ENCODE measurements at places on chromosomes 4 and X.

GRCh38 chrX:9191392-9191791, 157.5 kb upstream of the FAM9B start:
- DNase-seq: no peak

GRCh38 chr4:40402556-40402955, 67.4 kb downstream of the CHRNA9 start:
- no peak for DNase-seq

DNA sequence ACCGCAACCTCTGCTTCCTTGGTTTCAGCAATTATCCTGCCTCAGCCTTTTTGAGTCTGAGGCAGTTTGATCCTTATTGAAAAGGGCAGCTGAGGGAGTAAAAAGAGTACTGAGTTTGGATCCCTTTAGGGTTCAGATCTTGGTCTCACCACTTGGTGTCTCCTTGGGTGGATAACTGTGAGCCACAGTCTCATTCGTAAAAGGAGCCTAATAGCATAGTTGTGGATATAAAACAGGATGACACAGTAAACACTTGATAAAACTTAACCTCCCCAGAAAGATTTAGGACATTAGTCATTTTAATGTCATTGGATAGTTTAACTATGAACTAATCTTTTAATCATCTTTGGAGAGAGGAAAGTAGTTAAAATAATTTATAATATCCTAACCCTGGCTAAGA, 173.0 kb downstream of the ANK2 start:
- peak; percentile 32 for DNase-seq

DNA sequence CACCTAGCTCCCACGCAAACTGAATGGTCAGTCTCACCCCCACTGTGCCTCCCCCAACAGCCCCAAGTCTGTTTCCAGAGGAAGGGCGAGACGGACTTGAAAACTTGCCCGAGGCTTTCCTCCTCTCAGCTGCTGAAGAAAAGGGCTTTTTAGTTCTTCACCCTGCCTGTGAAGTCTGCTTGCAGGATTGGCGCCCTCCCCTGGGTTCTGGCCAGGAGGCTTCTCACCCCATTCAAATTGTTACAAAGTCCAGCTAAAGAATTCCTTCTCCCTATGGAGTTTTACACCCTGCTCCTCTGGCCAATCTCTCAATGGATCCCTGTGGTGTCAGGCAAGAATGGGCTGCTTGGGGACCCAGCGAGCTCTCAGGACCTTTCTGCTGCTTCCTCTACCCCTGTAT, 241.0 kb downstream of the AFF2 start:
- no peak for DNase-seq

DNA sequence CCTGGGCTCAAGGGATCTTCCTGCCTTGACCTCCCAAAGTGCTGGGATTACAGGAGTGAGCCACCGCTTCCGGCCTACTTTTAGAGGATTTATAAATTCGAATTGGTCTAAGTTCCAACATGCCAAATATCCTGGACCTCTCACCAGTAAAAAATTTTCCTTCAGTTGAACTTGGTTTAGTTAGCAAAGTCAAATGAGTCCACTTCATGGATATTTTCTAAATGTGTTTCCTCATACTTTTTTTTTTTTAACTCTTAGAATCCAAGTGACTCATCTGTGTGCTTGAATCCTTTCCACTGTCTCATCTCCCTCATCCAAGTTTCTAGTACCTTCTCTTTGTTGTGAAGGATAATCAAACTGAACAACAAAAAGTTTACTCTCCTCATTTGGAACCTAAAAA, 49.7 kb downstream of the RBM47 start:
- no peak for DNase-seq

- DNase-seq: no peak
Observed at GRCh38 chrX:153672531-153673427, 834 bp downstream of the PNCK start.

DNA sequence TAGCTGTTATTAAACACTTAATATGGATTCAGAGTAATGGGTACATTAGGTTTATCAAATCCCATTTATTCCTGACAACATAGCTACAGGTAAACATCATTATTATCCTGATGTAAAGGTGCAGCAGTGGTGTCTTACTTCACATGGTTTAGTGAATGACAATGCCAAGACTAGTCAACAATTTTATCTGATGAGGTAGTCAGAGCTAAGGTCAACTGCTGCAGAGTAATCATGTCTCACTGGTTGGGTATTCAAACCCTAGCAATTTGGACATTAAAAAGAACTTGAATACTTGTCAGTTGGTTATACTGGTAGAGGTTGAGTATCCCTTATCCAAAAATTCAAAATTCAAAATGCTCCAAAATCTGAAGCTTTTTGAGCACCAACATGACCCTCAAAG, 117.6 kb downstream of the MAB21L2 start:
- no peak for DNase-seq

GRCh38 chr4:104879367-104879766, 267.3 kb upstream of the TET2 start:
- DNase-seq: no peak

GRCh38 chr4:38073596-38074234, 113.5 kb downstream of the PTTG2 start:
- no peak for DNase-seq

DNA sequence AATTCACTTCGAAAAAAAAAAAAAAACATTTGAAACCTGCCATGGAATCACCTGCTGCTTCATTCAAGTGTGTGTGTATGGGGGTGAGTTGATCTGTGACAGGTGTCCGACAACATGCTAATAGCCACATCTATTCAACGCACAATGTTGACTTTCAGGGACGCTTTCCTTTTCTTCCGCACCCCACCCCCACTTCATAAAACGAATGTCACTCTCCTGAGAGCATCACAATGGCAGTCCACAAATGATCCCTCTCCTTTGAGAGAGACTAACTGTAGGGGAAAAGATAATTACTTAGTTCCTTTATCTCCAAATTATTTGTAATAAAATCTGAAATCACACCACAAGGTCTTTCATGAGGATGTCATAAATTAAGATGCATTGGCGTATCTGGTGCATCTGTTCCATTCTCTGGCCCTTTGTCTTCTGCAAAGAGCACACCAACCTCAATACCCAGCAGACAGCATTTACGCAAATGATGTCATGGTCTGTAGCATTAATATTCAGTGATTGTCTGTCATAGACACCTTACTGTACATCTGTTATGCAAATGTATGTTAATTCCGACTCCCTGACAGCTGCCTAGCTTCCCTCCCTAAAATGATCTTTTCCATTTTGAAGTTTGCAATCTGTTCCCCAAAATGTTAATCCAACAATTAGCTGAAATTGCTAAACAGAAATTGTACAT, 640.0 kb upstream of the BOD1L1 start:
- DNase-seq: no peak

DNA sequence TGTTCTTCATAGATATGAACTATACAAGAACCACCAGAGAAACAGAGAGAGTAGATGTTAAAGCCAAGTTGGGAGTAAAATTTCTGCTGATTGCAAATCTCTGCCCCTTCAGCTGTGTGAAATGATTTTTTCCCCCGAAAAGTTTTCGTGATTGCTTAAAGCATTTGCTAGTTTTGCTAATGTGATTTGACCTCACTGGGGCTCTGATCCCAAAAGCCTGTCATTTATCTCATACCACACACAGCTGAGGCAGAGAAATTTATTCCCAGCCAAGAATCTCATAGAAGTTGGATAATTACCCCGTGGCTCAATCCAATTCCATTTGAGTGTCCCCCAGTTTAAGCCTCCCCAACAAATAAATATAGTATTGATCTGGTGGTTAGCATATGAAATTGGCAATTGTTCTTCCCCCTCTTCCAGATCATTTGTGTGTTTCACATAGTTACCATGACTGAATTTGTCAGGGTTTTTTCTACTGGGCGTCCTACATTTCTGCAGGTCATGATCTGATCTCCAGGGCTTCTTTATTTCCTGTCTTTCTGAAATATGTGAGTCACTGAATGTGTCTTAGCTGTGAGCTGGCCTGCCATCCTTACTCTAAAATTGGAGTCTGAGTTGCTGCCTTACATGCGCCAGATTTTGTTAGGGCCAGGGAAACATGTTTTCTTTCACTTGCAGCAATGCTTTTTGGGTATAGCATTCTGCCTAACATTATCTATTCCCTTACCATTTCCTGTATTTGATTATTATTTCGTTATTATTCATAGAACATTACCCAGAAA, 167.5 kb upstream of the FRMPD4 start:
- peak; percentile 26 for DNase-seq

DNA sequence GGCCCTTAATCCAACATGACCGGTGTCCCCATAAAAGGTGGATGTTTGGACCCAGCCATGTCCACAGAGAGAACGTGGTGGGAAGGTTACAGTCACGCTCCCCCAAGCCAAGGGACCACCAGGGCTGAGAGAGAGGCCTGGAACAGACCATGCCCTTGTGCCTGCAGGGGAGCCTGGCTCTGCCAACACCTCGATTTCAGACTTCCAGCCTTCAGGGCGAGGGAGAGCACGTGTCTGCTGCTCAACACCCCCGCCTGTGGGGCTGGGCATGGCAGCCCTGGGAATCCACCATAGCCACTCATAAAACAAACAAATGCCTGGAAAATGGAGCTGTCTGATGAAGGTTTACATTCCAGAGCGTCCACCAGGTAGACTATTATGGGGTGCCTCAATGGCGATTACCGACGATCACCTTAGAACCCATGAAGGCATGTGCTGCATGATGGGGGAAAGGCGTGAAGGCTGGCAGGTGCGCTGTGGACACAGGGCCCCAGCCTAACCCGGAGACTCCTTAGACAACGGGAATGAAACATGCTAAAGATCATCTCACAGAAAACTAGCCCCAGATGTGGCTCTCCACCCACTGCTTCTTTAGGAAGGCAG, 42.3 kb upstream of the HMX1 start:
- DNase-seq: no peak

DNA sequence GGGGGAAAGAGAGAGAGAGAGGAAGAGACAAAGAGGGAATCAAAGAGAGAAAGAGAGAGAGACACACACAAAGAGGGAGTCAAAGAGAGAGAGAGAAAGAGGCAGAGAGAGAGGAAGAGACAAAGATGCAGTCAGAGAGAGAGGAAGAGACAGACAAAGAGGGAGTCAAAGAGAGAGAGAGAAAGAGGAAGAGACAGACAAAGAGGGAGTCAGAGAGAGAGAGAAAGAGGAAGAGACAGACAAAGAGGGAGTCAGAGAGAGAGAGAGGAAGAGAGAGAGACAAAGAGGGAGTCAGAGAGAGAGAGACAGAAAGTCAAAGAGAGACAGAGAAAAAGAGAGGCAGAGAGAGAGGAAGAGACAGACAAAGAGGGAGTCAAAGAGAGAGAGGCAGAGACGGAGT, 45.5 kb downstream of the MAGEA9 start:
- DNase-seq: no peak

DNA sequence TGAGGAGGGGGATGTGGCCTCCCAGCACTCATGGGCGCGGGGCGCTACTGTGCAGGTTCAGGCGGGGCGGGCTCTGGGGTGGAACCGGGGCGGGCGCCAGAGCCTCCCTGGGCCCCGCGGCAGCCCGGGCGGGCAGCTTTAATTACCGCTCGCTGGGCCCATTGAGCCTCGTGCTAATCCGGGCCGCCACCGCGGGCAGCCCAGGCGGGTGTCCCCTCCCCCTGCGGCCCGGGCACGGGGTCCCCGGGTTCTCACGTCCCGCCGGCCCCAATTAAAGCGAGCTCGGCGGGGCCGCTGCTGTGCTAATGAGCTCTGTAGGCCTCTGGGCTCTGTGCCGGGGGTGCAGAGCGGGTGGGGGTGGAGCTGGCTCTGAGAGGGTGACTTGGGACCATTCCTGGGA, 22.8 kb upstream of the FGFR3 start:
- DNase-seq: no peak

GRCh38 chr4:184274286-184274951, 56.7 kb upstream of the ENPP6 start:
- no peak for DNase-seq

GRCh38 chr4:45471335-45471734, 652.5 kb downstream of the GABRG1 start:
- DNase-seq: no peak

DNA sequence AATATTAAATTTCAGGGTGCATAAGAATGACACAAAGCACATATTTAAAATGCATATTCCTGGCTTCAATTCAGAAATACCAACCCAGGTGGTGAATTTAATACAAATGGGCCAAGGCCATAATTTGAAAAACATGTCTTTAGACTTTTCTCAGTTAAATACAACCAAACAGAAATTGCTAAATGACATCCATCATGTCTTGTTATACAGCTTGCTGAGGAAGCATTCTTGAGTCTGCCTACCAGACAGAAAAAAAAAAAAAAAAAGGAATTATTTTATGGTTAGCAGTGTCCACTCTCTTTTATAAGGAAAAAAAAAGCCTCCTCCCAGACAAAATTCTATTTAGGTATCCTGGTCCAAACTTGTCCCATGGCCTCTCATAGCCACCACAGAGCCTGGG, 119.1 kb downstream of the PAPSS1 start:
- DNase-seq: no peak

GRCh38 chrX:13685126-13685763, 3.7 kb upstream of the RAB9A start:
- peak; percentile 55 for DNase-seq

DNA sequence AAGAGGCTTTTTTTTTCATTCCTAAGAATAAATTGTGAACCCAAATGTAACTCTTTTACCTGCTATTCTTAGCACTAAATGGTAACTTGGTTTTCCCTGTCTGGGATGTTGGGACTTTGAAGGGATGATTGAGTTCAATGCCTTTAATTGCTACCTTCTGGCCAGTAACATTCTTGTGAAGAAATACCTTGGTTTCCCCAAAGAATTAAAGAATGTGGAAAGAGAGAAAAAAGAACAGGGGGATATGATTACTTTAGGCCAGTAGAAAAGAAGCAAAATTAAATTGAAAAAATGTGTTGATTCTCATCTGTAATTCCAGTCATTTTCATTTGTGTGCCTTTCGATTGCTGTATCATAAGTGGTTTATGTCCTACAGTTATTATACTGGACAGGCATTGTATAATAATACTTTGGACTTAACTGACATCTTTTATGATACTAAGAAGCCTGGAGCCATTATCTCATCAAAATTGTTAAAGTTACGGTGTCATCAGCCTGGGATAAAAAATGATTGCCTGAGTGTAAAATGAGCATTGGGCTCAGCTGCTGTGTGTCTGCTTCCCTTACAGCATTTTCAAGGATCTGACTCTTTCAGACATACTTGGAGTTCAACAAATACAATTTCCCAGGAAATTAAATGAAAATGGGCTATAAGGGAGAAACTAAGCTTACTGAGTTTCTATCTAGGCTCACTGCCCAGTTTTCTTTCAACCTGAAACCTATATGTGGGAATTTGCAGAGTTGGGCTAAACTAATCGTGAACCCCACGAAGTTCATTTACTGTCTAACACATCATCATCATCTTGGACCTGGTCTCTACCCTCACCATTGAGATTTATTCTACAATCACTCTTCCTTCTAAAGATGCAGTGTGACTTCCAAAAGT, 146.3 kb downstream of the SHROOM3 start:
- DNase-seq: no peak

DNA sequence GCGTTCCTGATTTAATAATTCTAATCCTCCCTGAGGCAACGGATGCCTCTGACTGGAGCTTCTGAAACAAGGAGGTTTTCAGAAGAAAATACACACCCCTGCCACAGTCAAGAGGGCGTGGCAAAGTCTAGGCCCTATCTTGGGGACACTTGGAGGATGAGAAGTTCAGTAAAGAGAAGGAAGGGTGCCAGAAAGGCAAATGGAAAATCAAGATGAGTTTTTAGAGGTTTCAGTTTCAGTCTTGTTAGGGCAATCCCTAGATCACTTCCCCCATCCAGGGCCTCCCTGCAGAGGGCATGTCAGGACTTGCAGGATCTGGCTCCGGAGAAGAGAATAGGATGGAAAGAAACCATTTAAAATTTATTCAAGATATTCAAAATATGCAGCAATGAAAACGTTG, 28.5 kb upstream of the FGF2 start:
- DNase-seq: no peak
